ENCODE measurements at places on chromosomes 3 and 15. TPM values are rescaled to one million over a fixed set of nuclear protein-coding genes. Genes with fewer than 3 reads are reported as not detected.

GRCh38 chr15:57382215-57382614, 5.9 kb downstream of the CGNL1 start:
- H3K4me3 ChIP-seq, result no peak overlapping the region
- peaks cover 4% of the 10 kb centered on the region for H3K27me3 ChIP-seq
- peaks cover 90% of the 10 kb centered on the region for H3K4me1 ChIP-seq
- DNase-seq, result no peak

- H3K27ac ChIP-seq, result no peak overlapping the region
- peaks cover 37% of the 10 kb centered on the region for H3K4me1 ChIP-seq
- peaks cover 18% of the 10 kb centered on the region for H3K36me3 ChIP-seq
Measured at GRCh38 chr3:124993466-124993865, 58.9 kb upstream of the MUC13 start.

GRCh38 chr3:108036984-108037741, 53.7 kb downstream of the CD47 start:
- no peak overlapping the region for H3K27ac ChIP-seq
- no peak for DNase-seq
- no peaks in the 10 kb centered on the region for H3K36me3 ChIP-seq
- no peak overlapping the region for H3K4me3 ChIP-seq

DNA sequence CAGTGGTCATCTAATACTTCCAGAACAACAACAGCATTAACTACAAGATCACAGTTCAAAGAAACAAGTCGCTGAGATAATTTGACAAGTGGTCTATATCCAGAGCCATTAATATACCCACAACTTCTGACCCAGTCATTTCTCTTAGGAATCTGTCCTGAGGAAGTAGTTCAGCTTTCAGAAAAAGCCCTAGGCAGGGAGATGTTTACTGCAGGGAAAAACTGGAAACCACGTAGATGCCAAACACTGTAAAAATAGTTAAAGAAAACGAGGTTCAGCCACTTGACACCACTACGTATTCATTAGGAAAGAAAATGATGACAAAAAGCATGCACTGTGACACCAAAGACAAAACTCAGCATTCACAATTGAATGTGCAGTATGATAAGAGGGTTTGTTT, 22.3 kb upstream of the CDCP1 start:
- H3K4me3 ChIP-seq, result no peak overlapping the region
- DNase-seq, result no peak
- H3K36me3 ChIP-seq, result no peaks in the 10 kb centered on the region
- no peak overlapping the region for H3K27ac ChIP-seq
- no peaks in the 10 kb centered on the region for H3K27me3 ChIP-seq

DNA sequence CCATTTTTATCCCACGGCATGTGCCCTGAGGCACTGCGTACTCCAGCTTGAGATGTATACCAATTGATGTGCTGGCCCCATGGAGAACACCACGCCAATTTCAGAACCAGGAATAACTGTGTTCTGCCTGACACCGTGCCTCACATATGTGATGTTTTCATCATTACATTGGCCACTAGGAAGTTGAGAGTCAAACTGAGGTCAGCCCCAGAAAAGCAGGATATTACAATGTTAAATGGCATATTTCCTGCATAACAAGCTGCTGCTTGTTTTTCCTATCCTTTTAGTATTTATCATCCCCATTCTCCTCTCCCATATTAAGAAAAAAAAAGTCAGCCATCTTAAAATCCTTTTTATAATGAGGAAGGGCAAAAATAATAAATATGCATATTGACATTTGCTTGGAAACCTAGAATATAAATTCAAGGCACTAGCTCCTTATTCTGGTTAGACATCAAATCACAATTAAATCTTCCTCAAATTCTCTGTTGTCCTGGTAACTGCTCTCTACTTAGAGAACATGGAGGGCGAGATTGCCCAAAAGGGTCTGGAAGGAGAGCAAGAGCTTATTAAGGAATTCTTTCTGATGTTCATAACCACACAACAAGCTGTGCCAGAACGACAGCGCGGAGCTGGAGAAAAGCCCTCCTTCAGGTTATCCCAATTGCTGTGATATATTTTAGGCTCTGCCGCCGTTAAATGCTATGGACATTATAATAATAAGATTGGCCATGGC, 112.6 kb downstream of the UACA start:
- no peak overlapping the region for H3K4me3 ChIP-seq
- DNase-seq, result no peak
- no peaks in the 10 kb centered on the region for H3K27me3 ChIP-seq
- H3K36me3 ChIP-seq, result no peaks in the 10 kb centered on the region
- no peak overlapping the region for H3K27ac ChIP-seq

DNA sequence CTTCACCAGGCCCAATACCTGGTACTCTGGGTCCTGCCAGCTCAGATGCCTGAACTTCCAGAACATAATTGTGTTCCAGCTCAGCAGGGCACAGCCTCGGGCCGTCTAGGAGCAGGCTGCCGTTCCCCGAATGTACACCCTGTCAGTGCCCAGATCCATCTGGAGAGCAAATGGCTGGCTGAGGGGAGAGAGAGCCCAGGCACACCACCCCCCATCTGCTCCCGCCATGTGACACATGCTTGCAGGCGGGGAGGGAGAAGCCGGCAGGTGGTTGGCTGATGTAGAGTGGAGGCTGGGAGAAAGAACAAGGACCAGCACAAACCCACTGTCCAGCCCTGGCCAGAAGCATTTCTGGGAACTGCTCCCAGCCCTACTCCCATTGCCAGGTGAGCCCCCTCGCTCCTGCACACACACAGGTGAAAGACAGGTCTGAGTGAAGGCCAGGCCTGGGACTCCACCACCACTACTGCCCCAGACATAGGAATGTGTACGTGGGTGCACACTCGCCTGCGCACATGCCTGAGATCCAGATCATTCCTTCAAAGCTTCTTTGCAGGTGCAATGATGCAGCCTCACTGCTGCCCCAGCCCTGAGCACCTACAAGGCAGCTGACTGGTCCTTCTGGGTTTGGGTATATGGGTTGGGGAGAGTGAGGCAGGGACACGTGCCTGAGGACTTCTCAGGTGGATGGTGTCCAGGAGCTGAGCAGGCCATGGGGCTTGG, 53.5 kb downstream of the SEMA5B start:
- DNase-seq, result no peak
- no peak overlapping the region for H3K27ac ChIP-seq
- H3K36me3 ChIP-seq, result no peaks in the 10 kb centered on the region
- peaks cover 57% of the 10 kb centered on the region for H3K4me1 ChIP-seq

DNA sequence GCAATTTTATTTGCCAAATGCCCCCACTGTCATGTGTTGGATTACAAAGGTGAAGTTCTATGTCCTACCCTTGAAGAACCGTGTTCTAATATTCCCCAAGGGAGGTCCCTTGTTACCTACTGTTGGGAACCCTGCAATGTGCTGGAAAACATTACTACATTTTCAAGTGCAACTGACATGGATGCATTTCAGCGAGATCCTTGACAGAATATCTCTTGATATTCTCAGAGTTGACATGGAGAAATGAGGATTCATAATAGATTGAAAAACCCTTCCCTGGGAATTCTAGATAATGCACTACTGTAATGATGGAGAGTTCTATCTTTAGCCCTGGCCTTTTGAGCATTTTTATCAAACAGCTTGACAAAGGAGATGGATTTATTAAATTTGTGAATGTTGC, 397.4 kb downstream of the FEZF2 start:
- H3K36me3 ChIP-seq, result no peaks in the 10 kb centered on the region
- DNase-seq, result no peak
- no peak overlapping the region for H3K4me3 ChIP-seq
- H3K27me3 ChIP-seq, result no peaks in the 10 kb centered on the region

DNA sequence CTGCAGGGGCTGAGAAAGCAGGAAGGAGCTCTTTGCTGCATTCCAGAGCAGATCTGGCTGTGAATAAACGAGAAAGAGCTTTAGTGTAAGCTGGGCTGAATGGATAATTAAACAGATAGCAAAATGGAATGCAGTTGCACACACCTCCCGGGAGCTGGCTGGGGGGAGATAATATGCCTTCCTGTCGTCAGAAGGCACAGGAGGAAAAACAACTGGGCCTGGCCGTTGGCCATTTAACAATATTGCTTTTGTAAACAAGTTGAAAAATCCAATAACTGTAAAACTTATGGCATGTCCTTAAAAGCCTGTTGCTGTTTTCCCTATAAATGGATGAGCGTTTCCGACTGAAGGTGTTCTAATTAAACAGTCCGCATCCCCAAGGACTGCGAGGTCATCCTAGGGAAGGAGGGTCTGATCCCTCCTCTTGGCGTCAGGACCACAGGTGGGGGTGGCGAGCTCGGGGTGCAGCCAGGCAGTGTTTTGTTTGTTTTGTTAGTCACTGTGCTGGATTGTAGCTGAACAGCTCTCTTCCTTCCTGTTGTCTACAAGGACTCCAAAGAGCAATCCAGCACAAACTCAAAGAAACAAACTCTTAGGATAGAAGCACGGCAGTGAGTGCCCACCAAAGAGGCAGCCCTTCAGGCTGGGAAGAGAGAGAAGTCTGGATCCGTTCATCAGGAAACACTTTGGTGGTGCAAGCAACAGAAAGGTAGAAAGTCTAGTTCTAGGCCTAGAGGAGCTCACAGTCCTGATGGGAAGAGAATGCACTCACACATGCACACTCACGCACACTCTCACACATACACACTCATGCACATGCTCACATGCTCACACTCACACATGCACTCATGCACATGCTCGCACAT, 133.4 kb upstream of the SMAD3 start:
- H3K27me3 ChIP-seq, result no peaks in the 10 kb centered on the region
- H3K36me3 ChIP-seq, result peaks cover 30% of the 10 kb centered on the region
- 0 out of 2 replicates have a peak overlapping the region, but pooled peaks have one; percentile 54 for H3K27ac ChIP-seq

DNA sequence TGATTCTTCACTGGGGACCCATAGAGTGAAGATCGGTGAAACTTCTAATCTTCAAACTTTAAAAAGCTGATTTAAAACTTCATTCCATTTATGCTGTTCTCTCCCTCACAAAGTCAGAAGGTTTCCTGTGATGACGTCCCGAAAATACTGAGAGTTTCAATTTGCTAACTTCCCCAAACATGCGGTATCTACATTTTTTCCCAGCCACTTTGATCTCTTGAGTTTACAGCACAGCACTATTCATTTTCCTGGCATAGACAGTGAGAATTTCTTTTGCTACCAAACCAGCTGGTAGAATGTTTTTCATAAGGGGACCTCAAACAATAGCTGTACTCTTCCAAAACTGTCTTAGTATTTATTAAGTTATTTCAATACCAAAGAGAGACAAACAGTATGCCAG, 156.8 kb downstream of the LSAMP start:
- no peaks in the 10 kb centered on the region for H3K27me3 ChIP-seq
- H3K4me3 ChIP-seq, result no peak overlapping the region
- peaks cover 20% of the 10 kb centered on the region for H3K4me1 ChIP-seq
- no peak overlapping the region for H3K27ac ChIP-seq
- no peak for DNase-seq

GRCh38 chr3:25913179-25913578, 123.3 kb downstream of the OXSM start:
- peaks cover 4% of the 10 kb centered on the region for H3K4me1 ChIP-seq
- DNase-seq, result no peak
- H3K36me3 ChIP-seq, result no peaks in the 10 kb centered on the region
- no peak overlapping the region for H3K27ac ChIP-seq
- no peak overlapping the region for H3K4me3 ChIP-seq

POLR2M gene
- 78.6 TPM for total RNA-seq

RTP4 gene
- total RNA-seq, result not detected

HRH1 gene
- total RNA-seq, result not detected

KNL1 gene
- total RNA-seq, result 24.0 TPM

All from WTC11 (cell line).